ENCODE measurements at places on chromosomes 12 and 14.
A peak's percentile ranks its signal among the peaks of the same experiment; 100 is the strongest.

GRCh38 chr12:65885312-65885711 is 61.0 kb downstream of the HMGA2 start:
- DNase-seq = no peak

GRCh38 chr14:22427771-22428231 is 161.2 kb downstream of the DAD1 start:
- no peak for DNase-seq

- DNase-seq = no peak
These were observed 1.1 kb upstream of the CKAP4 start for GRCh38 chr12:106248846-106249371.

- DNase-seq = no peak
These were observed 54.6 kb downstream of the SPTLC2 start for GRCh38 chr14:77561881-77562280.

DNA sequence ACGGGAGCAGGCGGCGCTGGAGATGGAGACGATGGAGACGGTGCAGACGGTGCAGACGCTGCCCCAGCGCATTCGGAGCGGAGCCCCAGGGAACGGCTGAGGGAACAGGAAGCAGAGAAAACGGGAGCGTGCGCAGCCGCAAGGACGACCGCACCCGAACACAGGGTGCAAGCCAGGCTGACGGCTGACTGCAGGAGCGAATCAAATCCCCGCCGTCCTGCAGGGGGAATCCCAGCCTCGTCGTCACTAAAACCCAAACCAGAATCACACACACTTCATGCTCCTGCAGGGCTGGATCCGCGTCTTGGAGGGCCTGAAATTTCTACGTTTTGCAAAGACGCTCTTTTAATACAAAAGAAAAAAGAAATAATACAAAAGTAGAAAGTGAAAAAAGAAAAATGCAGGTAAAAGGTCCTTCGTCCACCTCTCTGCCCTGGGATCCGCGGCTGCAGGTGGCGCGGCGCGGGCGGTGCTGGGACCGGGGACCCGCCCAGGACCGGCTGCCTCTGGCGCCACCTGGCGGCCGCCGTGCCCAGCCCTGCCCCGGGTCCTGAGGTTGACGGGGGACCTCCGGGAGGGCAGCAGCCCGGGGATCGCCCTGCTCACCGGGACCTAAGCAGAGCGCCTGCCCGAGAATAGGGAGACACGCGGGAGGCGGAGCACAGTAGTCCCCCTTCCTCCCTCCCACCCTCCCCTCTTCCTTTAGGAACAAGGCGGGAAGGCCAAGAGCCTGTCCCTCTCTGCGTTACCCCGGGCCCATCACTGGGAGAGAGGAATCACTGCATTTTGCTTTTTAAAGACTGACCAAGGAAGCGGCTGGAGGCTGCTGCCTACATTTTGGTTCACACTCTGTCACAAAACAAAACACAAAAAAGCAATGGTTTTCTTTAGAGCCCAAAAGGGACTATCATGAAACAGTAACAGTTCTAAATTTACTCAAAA is 20.1 kb downstream of the STX2 start:
- peak; percentile 94 for DNase-seq

DNA sequence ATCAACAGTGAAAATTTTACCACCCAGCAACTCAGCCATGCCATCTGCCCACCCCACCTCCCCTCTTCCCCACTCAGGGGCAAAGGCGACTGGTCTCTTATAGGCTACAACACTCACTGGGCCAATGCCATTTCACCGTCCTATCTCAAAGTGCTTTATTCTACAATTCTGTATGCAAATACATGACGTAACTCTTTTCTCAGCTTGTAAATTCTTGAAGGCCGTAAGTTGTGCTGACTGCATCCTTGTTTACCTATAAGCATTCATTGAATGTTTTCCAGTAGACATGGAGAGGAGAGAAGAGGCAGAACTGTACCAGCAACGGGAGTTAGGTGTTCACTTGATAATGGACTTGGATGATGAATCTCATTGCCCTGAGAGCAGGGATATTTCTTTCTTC is 15.6 kb downstream of the BCL2L14 start:
- DNase-seq = no peak

DNA sequence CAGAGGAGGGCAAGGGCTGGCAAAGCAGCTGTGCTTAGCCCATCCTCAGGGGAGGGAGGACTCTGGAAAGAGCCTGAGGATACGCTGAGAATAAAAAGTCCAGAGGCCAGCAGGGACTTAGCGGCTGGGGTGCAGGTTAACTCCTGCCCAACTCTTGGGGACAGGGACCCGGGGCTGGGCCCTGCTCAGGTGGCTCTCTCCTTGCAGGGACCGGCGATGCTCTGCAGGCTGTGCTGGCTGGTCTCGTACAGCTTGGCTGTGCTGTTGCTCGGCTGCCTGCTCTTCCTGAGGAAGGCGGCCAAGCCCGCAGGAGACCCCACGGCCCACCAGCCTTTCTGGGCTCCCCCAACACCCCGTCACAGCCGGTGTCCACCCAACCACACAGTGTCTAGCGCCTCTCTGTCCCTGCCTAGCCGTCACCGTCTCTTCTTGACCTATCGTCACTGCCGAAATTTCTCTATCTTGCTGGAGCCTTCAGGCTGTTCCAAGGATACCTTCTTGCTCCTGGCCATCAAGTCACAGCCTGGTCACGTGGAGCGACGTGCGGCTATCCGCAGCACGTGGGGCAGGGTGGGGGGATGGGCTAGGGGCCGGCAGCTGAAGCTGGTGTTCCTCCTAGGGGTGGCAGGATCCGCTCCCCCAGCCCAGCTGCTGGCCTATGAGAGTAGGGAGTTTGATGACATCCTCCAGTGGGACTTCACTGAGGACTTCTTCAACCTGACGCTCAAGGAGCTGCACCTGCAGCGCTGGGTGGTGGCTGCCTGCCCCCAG is 2.8 kb downstream of the B3GNT4 start:
- no peak for DNase-seq

GRCh38 chr14:103727313-103727980 is 11.8 kb downstream of the ZFYVE21 start:
- DNase-seq = no peak

DNA sequence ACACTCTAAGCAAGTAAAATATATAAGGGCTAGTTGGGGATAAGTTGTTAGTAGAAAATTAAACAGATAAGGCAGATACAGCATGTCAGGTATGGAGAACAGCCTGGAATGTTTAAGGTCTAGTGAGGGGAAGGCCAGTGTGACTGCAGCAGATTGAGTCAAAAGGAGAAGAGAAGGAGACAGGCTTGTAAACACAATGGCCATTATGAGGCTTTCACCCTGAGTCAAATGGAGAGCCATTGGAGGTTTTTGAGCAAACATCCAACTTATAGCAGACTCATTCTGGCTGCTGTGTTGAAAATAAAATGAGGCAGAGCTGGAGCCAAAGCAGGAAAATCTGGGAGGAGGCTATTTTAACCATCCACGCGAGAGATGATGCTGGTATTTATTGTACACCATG is 142.0 kb downstream of the DUSP6 start:
- DNase-seq = no peak

DNA sequence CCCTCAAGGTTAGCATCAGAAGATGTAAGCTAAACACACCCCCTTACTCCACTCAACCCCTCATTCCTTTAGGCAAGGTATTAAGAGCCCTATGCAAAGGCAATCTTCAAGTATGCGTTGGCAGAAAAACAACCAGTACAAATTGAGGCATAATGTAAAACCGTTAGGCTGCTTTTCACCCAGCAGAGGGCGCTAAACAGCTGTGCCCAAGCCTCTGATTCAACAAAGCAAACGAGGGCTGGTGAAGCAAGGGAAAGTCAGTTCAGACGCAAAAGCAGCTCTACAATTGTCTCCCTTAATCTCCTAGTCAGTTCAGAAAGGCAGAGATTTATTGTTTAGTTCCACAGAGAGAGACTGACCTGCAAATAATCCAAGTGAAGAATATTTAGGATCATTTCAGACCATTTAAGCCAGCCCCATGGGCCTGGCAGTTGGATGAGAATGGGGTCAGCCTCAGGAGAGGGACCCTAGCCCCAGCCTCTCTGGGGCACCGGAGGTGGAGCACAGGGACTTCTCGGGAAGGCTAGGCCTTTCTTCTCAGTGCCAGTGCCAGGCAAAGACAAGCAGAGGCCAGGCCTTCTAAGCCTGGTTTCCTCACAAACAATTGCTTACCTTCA is 23.5 kb downstream of the DCAF5 start:
- DNase-seq = peak; percentile 33

DNA sequence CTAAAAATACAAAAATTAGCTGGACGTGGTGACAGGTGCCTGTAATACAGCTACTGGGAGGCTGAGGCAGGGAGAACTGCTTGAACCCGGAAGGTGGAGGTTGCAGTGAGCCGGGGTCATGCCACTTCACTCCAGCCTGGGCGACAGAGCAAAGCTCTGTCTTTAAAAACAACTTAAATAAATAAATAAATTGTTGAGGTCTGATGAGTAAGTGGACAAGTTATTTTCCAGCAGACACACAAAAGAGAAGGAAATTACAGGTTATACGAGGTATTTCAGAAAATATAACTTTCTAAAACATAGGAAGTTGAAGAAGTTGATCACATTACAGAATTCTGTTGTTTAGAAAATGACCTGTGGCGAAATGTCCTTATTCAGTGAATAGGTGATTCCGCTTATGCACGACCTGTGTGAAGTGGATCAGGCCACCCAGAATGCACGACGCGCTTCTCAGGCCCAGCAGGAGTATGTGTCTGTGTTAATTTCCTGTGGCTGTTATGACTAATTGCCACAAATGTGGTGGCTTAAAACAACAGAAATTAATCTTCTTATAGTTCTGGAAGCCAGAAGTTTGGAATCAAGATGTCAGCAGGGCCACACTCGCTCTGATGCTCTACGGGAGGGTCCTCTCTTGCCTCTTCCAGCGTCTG is 38.1 kb downstream of the P2RX7 start:
- DNase-seq = no peak

DNA sequence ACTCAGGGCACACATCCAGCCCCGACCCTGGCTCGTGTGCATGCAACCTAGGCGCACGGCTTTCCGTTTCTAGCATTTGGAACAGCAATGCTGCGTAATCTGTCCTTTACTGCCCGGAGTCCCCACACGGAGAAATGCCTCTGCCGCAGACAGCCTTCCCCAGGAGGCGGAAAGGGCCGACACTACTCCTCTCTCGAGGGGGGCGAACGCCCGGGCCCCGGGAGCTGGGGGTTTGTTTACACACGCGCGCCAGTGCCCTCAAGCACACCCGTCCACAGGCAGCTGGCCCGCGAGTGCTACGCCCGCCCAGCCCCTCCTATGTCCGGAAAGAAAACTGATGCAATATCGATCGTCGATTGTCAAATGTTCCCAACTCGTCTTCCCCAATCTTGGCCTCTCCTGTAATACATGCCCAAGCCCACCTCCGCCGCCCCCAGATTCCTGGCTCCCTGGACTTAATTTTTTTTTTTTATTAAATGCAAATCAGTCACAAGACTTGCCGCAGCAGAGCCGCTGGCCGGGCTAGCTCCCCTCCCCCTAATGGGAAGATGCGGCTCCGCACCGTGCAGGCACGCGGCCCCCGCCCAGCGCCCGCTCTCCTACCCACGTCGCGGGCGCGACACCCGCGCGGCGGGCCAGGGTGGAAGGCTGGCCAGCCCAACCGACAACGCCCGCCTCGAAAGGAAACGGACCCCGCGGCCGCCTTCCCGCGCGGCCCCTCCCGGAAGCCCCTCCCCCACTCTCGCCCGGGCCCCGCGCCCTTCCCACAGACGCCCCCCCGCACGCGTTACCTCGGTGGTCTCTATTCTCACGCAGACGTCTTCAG is 642 bp downstream of the SLC38A2 start:
- DNase-seq = peak; percentile 30

GRCh38 chr14:59427653-59428580 is 37.3 kb downstream of the GPR135 start:
- no peak for DNase-seq

DNA sequence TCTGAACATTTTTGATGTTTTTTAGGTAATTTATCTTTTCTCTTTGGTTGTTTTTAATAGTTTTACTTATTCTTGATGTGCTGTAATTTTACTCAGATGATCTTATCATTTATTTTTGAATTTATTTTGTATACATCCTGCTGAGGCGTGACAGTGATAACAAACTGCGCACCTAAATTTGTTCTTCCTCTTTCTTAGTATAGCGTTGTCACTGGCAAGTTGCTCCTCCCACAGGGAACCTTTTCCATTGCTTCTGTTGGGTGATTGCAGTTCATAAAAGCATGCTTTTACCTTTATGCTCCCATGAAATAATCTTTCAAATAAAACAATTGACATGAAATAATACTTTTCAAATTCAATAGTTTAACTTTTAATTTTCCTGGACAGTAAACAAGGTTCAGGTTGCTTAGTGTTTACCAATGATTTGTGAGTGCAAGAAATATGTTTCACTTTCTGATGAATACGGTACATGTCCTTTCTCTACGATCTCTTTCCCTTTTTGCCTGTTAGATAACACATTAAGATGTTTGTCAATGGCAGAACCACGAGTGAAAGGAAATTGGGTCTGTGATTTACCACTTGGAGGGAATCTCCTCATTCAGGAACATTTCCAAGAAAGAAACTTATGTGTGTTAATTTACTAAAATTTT is 223.3 kb downstream of the CCDC91 start:
- DNase-seq = no peak

DNA sequence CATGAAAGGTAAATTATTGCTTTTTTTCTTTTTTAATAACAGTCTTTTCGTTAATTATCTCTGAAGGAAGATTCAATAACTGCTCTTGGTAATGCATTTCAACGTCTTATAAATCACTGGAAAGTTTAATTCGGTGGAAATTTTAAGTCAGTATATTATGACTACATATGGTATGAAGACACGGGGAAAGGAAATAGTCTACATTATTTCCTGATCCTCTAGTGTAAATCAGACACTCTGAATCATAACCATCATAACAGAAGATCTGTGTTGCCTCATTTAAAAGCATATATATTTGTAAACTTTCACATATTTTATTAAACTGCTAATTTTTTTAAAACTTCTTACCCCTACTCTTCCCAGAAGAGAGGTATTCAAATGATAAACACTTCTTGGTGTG is 53.7 kb downstream of the EFCAB11 start:
- no peak for DNase-seq

DNA sequence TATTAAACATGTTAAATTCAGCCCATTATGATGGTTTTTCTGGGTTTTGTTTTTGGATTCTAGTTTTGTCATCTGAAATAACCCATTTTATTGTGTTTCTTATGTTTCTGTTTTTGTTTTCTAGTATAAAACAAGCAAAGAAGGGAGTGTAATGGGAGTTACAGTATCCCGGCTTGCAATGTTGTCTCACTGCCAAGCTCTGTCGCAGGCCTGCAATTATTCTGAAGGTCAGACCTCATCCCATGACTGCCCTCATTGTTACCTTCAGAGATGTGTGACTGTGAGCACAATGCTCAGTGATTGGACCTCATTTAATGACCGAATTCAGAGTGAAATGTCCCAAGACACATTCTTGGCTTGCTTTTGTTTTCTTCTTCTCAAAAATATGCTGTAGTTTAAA is 73.0 kb upstream of the ATF1 start:
- no peak for DNase-seq

All from 8988T (cell line).